Stimulated activated CD8-positive, alpha-beta memory T cell treated with anti-CD3 and anti-CD28 coated beads, Interleukin-7, amount 100 ng/mL, for 1 hour (primary cell): ENCODE measurements at places on chromosomes 4 and X.

DNA sequence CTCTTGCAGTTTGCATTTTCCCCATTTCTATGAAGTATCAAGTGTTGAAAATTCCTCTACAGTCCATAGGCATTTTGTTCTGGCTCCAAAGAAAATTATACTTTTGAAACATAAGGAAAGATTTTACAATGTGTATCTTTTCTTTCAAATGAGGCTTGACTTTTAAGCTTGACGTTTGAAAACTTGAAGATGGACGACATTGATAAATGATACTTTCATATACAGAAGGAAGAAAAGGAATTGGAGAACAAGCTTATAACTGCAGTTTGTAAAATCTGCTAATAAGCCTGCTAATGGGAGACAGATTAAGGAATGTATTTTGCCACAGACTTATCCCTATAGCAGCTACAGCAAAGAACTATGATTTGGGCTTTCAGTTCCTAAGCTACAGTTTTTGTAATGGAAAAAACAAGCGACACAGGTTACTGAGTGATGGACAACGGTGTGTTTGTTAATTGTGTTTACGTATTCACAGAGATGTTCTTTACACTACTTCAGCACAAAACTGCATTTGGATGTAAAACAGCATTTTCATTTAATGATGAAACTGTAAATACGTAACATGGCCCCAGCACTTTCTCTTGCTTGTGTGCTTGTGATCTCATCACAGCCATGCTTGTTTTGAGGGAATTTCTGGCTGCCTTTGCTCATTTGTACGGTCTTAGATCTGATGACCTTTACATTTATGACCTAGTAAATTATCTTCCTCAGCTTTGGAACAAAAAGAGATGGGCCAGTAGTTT lies 83.2 kb upstream of the FAT1 start:
- no peak for DNase-seq

GRCh38 chrX:77447653-77448569 lies 722 bp downstream of the FGF16 start:
- no peak for DNase-seq

DNA sequence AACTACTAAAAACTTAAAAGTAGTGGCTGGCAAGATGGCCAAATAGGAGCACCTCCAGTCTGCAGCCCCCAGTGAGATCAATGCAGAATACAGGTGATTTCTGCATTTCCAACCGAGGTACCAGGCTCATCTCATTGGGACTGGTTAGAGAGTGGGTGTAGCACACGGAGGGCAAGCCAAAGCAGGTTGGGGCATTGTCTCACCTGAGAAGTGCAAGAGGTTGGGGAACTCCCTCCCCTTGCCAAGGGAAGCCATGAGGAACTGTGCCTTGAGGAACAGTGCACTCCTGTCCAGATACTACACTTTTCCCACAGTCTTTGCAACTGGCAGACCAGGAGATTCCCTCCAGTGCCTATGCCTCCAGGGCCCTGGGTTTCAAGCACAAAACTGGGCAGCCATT lies 311.1 kb downstream of the PAPSS1 start:
- no peak for DNase-seq

DNA sequence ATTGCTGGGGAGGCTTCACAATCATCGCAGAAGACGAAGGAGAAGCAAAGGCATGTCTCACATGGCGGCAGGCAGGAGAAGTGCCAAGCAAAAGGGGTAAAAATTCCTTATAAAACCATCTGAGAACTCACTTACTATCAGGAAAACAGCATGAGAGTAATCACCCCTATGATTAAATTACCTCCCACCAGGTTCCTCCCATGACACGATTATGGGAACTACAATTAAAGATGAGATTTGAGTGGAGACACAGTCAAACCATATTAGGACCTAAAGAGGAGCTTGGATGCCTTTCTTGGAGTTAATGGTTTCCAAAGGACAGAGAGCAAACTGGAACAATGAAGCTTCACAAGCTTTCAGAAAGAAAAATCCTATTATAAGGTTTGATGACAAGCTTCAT lies 168.4 kb upstream of the SMARCAD1 start:
- no peak for DNase-seq

DNA sequence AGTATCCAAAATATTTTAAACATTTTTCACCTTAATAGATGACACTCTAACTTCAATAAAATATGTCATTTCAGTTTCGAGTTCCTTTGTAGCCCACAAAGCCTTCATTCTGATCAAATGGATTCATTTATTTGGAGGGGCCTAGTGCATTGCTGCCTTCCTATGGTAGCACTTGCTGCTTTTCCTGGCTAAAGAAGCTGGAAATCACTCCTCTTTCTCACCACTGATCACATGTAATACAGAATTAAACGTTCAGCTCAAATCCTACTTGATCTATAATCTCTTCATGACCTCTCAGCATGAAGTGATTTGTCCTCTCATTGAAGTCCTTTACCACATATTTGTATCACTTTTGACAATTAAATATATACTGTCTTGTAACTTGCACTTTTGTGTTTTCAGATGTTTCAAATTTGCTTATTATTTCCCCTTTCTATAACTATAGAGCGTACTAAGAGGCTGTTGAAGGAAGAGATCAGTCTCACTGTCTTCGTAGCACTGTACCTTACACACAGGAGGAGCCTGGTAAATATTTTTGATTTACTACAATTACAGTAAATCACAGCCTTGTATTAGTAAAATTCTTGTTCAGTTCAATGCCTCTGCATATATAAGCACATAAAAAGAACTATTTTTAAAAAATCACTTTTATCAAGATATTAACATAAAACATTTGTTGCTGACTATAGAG lies 555 bp downstream of the CFI start:
- no peak for DNase-seq

DNA sequence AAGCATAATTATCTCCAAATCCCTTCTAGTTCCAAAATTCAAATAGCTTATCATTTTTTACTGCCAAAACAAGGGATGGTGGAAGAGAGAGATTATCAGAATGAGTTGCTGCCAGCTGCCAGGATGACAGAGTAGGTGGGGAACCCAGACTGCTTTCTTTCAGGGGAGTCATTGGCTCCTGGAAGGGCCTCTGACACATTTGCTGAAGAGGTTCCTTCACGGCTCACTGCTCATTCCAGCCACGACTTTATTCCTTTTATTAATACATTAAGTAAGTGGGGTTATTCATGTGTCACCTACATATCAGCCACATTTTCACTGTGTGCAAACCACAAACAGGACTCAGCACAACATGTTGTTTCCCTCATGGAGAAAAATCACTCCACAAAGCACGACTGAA lies 12.7 kb upstream of the SMIM43 start:
- no peak for DNase-seq

DNA sequence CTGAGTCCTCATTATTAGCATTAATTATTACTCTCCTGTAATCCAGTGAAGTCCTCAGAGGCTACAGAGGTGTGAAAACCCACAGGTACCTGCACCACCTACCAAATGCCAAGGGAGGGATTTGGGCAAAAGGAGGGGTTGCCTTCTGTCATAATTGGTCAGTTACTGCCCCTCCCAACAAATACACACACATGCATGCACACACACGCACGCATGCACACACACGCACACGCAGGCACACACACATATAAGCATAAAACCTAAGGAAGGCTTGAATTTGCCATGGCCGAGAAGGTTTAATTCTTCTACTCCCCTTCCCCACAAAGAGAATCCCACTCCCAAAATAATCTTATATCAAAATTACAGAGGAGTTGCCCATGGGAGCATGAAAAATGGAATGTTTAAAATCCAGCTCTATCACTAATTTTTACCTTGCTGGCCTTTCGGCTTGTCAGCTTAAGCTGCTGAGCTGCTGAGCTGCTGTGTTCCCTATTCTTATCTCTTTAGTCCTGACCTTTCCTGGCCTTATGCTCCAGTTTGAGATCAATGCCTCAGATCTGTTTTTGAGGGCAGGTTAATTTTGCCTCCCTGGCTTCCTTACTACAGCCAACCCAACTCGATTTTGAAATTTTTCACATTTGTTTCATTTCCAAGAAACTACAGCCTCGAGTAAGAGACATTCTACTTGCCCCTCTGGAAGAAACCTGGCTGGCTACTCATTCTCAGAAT lies 95.0 kb downstream of the CAMK2D start:
- DNase-seq: no peak

DNA sequence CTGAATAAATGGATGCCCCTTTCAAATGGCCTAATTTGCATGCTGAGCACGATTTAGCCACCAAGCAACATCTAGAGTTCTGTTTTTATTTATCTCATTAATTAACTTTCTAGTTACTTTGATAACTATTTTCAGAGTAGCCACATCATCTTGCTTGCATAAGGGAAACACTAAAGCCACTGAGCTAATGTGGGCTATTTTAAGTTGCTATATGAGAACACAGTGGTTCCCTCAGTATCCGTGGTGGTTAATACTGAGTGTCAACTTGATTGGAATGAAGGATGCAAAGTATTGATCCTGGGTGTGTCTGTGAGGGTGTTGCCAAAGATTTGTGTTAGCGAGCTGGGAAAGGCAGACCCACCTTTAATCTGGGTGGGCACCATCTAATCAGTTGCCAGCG lies 25.4 kb upstream of the HPSE start:
- DNase-seq: no peak

DNA sequence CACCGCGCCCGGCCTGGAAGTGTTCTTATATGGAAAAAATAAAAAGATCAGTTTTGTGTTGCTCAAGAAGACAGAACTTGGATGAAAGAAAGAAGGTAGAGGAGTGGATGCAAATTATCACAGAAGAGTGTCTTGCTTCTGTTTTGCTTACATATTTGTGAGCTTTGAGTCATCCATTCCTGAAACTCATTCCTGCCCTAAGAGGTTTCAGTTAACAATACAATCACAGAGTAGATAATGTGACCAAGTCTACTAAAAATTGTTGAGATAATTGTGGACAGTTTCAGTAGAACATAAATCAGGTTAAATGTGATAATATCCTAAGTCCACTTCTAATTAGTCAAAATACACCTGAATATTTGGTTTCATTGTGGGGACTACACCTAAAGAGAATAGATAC lies 26.4 kb upstream of the LRCH2 start:
- DNase-seq: no peak
